ENCODE measurements at places on chromosomes 6 and 20.

DNA sequence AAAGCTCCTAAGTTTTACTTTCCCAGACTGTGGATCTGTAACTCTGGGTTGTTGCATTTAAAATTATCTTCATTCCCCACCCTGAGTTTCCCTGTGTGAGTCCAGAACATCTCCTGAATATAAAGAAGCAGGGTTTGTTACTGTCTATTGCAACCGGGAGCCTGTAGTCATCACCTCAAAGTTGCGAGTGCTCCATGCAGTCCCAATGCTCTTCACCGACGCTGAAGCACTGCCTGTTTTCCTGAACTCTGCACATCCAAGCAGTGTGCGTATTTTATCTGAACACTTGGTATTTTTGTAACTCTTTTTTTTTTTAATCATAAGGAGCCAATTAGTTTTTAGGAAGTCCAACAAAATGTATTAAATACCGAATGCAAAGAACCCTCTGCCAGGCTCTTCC is 907 bp upstream of the HLA-B start:
- no peak for DNase-seq

- DNase-seq, result no peak
Measured at GRCh38 chr20:54473340-54473739, 2.1 kb upstream of the DOK5 start.

GRCh38 chr20:9919271-9920014 is 80.6 kb upstream of the PAK5 start:
- no peak for DNase-seq

DNA sequence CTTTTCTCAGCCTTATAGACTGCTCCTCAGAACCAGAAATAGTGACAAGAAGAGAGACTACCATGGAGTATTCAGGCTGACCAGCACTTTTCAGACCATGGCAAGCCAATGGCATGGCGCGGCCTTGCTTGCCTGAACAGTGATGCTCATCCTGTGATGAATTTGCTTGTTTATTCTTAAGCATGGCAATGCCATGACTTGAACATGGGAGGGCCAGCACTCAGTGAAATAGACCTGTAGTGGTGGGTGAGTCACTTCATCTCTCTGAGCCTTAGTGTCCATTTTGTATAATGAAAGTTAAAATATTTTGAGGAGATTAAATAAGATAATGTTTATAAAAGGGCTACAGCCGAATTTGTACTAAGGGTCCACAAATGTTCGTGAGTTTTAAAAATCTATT is 79.1 kb downstream of the LRRC1 start:
- no peak for DNase-seq

- no peak for DNase-seq
Measured at GRCh38 chr6:119160911-119161310, 82.4 kb upstream of the FAM184A start.

DNA sequence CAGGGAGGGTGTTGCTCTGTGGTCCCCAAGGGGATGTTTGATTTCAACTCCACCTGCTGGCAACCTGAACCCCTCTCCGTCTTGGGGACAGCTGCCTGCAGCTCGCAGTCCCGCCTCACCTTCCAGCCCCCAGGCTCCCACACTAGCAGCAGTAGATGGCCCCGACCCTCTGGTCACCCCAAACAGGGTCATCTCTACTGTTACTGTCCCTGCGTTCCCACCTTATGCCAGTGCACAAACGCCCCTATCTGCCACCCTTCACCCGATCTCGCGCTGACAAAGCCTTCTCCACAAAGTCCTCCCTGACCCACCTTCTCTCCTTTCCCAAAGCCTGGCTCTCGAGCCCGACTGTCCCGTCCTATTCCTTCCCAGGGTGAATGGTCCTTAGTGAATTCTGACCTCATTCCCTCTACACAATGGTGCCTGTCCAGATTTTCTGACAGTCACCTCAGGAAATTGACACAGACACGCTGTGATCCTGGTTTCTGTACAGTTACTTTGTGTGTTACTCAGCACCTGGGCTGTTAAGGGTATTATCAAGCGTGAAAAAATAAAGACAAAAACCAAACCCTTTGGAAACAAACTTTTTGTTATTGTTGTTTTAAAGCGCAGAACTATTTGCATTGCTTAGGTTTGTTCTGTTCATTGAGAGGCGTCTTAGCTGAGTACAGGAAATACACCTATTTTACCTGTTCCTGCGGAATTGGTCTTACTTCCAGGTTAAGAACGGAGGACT is 728 bp downstream of the FUT9 start:
- no peak for DNase-seq

- DNase-seq, result no peak
Measured at GRCh38 chr6:108658174-108658573, 97.5 kb downstream of the FOXO3 start.

DNA sequence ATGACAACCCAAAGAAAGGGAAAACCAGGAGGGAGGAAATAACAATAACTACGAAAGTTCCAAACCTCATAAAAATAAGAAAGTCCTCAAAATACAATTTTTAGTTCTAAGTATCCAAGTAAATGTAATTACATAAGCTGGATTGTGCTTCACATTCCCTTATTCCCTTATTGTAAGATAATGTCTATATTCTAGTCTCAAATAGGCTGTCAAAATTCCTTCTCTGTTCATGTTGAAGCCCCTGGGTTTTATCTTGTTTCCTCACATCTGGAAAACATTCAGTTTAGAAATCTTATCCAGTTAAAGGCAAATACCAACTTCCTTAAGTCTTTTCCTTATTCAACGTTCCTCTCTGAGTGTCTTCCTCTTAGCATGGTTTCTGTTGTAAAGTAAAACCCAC is 282.3 kb downstream of the CD109 start:
- DNase-seq, result no peak

GRCh38 chr6:136549300-136550044 is 750 bp downstream of the MAP7 start:
- no peak for DNase-seq

- DNase-seq, result no peak
Measured at GRCh38 chr6:71855406-71855805, 30.9 kb upstream of the RIMS1 start.

- no peak for DNase-seq
Measured at GRCh38 chr6:21608601-21609000, 15.1 kb downstream of the SOX4 start.

DNA sequence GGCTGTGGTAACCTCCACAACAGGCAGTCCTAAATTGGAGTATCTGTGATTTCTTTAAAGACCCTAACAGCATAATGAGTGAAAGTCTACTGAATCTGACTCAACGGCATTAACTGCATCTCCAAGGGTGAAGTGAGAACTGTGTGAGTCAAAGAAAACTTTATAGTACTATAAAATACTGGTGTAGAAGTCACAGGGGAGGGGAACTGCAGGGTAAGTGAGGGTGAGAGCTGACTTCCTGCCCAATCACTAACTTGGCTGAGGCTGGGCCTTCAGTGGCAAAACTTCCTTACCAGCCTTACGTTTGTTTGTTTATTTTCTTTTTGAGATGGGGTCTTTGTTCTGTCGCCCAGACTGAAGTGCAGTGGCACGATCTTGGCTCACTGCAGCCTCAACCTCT is 109.8 kb downstream of the PTPRK start:
- no peak for DNase-seq

DNA sequence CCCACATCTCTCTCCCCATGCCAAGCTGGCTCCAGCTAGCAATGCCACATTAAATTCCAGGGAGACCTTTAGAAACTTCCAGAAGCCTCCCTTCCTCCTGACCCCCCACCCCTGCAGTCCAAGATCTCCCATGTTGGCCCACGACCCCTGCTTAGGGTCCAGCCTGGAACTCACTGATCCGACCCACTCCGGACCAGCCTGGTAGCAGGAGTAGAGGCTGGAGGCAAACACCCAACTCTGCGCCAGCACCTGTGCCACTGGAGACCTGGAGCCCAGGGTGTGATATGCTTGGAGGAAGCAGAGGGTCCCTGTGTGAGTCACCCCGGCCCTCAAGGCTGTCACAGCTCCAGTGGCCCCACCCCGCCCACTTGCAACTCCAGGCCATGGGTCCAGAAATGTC is 3.3 kb upstream of the ULBP1 start:
- DNase-seq, result no peak

DNA sequence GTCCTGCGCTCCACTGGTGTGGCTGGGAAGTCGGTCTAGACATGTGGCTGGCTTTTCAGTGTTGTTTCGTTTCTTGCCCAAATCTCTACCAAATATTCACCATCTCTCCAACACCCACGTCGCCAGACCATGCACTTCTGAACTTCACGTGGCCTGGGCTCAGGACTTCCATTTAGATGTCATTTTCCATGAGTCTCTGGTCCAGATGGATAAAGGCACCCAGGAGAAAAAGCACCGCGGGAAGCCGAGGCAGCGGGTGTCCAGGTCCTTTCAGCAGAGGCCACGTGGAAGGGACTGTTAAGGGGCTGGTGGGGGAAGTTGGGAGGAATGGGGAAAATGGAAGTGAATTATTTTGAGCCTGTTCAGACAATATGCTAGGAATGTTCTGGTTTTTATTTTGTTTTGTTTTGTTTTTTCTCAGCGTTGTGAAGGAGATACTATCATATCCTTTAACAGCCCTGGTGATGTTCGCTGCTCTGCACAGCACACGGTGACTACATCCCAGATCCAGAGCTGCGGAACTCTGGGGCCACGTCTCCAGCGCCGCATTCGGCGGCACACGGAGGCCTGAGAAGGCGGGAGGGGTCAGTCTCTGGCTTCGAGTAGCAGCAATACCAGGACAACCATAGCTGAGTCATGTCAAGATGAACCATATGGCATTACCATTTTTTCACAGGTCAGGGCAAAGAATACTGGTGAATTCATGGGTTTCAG is 230.3 kb downstream of the THBS2 start:
- DNase-seq, result no peak

- no peak for DNase-seq
Measured at GRCh38 chr6:118280210-118280609, 267.9 kb upstream of the PLN start.

DNA sequence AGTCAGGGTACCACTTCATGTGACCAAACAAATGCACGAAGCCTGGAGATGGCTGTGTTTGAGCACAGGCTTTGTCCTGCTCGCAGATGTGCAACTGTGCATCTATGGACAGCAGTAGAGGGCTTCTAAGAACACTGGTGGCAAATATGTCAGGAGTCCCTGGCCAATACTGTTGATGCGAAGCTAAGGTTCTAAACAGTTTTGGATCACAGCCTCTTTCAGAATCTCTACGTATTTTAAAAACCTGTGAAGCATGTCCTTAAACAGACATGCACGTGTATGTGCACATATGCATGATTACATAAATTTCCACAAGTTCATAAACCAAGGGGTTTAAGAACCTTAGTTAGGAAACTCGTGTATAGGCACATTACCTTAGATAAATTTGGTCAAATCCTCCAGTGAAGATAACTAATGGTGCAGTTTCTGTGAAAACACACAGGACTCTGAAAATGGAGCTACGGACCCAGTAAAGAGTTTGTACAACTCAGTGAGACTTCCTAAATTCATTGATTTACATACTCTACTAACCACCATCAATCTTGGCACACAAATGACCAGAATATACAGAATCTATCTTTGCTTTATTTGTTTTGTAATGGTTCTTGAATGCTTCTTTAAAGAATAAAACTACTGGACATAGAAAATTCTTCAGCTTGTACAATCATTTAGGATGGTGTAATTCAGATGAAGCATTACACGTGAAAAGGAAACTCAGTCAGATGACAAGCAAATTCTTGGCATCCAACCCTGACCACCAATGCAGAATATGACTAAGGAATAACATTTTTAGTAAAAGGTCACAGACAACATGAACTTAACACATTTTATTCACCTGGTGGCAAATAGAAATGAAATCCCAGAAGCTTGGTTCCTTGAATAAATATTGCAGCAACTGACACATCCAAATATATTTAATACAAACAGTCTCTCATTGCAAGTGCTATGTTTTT is 27.4 kb downstream of the KCNQ5 start:
- no peak for DNase-seq

DNA sequence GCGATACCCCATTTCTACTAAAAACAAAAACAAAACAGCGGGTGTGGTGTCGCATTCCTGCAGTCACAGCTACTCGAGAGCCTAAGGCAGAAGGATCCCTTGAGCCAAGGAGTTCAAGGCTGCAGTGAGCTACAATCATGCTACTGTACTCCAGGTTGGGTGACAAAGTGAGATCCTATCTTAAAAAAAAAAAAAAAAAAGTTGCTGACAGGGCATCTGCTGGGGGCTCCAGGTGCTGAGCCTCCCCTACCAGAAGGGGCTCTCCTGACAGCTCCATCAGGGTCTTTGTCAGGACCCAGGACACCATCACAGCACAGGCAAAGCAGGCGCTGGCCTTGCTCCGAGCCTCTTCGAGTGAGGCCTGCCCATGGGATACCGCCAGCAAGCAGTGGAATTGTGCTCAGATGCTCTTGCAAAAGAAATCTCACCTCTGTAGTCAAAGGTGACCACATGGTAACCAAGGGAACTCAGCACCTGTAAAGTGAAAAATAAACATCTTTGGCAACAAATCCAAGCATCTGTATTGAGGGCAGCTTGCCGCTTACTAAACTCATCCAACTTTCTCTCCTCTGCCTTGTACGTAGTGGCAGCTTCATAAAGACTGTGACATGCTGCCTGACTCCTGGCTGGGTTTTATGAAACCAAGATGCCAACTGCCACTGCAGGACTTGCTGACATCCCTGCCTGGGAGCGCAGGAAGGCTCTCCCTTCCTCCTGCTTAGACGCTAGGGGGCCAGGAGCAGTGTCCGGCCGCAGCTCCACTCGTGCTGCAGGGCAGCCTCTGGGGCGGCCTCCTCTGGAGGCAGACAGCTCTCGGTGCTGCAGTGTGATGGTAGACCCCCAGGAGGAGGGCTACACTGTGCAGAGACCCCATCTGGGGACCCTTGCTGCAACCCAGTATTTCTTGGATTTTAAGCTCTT is 66.9 kb downstream of the PYGB start:
- no peak for DNase-seq

- DNase-seq, result no peak
Measured at GRCh38 chr20:9236458-9236857, 167.6 kb downstream of the PLCB4 start.

GRCh38 chr6:7958464-7958863 is 47.9 kb upstream of the TXNDC5 start:
- no peak for DNase-seq

- DNase-seq, result no peak
Measured at GRCh38 chr6:100153636-100154275, 159.7 kb upstream of the MCHR2 start.

GRCh38 chr6:155586090-155586489 is 130.5 kb upstream of the NOX3 start:
- DNase-seq, result no peak

DNA sequence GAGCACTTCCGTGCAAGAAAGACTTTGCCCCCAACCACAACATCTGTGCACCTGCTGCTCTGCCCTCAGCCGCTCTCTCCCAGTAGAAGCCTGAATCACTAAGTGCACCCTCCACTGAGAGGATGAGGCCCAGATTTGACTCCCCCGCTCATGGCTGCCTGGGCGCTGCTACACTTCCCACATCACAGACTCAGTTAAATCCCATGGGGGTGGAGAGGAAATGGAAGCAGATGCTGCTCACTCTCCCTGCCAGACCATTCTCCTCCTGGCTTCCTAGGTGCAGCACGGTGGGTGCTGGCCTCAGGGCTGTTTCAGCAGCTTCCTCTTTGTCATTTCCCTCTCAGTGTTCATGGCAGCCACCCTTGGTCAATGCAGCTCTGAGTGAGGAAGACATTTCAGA is 4.8 kb downstream of the CST5 start:
- no peak for DNase-seq

GRCh38 chr20:61476956-61477355 is 224.9 kb downstream of the CDH4 start:
- DNase-seq, result no peak

- DNase-seq, result no peak
Measured at GRCh38 chr6:158438226-158438625, 121.7 kb upstream of the TMEM181 start.

All from heart right ventricle (tissue), 16 donors.